ENCODE measurements at places on chromosomes 7 and 10. TPM values are rescaled to one million over a fixed set of nuclear protein-coding genes. Genes with fewer than 3 reads are reported as not detected.

Gene CALD1
- total RNA-seq: 1,046 TPM

Gene UPK3BL1
- 19.6 TPM for total RNA-seq

Gene CCDC172
- total RNA-seq: not detected

Gene MTERF1
- total RNA-seq: 18.3 TPM

Gene ITGA8
- total RNA-seq: 9.4 TPM

GRCh38 chr7:18777314-18777713, 281.8 kb downstream of the HDAC9 start:
- no peak overlapping the region for H3K27ac ChIP-seq
- no peak overlapping the region for H3K4me3 ChIP-seq
- no peak for DNase-seq
- no peaks in the 10 kb centered on the region for H3K4me1 ChIP-seq
- no peaks in the 10 kb centered on the region for H3K36me3 ChIP-seq
- no peaks in the 10 kb centered on the region for H3K27me3 ChIP-seq

DNA sequence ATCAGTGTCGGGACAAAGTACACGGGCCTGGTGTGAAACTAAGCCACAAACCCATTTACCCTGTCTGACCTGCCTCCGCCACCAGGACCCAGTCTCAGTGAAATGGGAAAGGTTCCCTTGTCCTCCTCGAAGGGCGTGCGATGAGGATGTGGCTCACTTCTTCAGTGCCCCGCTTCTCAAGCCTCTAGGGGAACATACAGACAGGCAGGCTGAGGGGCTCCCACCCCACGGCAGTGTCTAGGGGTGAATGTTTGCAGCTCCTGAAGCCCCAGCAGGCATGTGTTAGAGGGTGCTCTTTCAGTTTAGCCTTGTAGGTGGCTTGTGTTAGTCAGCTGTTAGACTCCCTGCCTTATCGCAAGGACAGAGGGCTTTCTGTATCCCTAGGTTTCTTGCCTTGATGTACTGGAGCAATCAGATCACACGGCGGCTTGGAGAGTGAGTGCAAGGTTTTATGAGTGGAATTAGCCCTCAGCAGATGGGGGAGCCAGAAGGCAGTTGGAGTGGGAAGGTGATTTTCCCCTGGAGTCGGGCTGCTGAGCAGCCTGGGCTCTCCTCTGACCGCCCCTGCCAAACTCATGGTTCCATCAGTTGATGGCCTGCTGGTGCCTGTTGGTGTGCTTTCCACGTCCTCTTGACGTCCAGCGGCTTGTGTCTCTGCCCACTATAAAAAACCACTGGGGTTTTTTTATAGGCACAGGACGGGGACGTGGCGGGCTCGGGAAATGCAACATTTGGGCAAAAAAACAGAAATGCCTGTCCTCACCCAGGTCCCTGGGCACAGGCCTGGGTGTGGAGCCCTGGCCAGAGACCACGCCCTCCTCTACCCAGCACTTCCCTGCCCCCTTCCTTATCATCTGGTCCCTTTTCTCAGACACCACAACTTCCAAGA, 759 bp downstream of the NUDT1 start:
- no peaks in the 10 kb centered on the region for H3K36me3 ChIP-seq
- no peak for DNase-seq
- no peaks in the 10 kb centered on the region for H3K27me3 ChIP-seq
- H3K4me3 ChIP-seq: peak overlapping the region; percentile 74

DNA sequence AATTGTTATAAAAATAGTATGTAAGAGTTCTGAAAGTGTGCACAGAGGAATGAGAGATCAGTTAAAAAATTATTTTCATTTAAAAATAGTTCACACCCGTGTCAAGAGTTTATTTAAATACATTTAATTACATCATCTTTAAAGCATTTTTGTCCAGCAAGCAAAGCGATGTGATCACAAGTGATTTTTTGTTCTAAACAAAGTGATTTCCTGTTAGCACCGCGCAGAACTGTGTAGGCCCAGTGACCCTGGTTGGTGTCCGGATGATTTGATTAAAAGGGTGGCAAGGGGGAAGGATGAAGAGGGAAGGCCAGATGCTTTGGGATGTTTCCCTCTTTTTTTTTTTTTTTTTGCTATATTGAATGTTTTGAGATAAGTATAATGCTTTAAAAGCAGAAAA, 227.8 kb upstream of the PITRM1 start:
- no peak for DNase-seq
- H3K36me3 ChIP-seq: no peaks in the 10 kb centered on the region
- H3K4me3 ChIP-seq: no peak overlapping the region
- H3K27ac ChIP-seq: no peak overlapping the region
- H3K27me3 ChIP-seq: no peaks in the 10 kb centered on the region

DNA sequence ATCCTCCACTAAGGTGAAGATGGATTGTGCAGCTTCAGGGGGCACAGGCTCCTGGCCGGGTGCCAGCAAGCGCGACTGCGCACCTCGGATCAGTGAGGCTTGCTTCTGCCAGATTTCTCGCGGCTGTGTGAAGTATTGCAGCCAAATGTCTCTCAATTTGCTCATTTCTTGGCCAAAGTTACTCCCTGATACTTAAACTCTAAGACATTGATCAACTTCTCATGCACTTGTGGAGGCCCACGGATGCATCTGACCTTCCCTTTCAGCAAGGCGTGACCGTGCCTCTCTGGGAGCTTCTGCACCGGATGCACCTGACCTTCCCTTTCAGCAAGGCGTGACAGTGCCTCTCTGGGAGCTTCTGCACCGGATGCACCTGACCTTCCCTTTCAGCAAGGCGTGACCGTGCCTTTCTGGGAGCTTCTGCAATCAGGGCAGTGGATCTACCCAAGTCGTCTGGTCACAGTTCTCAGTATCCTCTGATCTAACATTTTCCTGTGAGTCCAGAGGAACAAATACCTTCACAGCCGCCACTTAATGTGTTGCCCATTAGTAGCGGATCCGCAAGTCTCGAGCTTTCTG, 248.3 kb downstream of the ADARB2 start:
- no peaks in the 10 kb centered on the region for H3K4me1 ChIP-seq
- H3K36me3 ChIP-seq: no peaks in the 10 kb centered on the region
- H3K27ac ChIP-seq: no peak overlapping the region
- H3K27me3 ChIP-seq: no peaks in the 10 kb centered on the region
- no peak overlapping the region for H3K4me3 ChIP-seq

DNA sequence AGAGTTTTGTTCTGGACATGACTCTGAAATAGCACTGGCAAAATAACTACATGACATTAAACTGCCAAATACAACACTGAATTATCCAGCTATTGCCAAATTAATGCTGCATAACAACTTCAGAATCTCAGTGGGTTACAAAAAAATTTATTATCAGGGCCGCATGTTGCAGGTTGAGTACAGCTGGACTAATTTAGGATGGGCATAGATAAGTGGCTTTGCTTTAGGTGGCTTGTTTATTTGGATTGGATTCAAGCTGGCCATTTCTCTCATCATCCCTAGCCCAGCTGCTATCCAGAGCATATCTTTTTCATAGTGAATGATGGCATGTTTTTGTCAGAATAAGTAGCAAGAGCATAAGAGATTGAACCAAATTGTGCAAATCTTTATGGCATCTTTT, 1277.1 kb downstream of the REEP3 start:
- H3K27me3 ChIP-seq: no peaks in the 10 kb centered on the region
- H3K27ac ChIP-seq: no peak overlapping the region
- no peaks in the 10 kb centered on the region for H3K36me3 ChIP-seq
- H3K4me1 ChIP-seq: no peaks in the 10 kb centered on the region
- no peak for DNase-seq

DNA sequence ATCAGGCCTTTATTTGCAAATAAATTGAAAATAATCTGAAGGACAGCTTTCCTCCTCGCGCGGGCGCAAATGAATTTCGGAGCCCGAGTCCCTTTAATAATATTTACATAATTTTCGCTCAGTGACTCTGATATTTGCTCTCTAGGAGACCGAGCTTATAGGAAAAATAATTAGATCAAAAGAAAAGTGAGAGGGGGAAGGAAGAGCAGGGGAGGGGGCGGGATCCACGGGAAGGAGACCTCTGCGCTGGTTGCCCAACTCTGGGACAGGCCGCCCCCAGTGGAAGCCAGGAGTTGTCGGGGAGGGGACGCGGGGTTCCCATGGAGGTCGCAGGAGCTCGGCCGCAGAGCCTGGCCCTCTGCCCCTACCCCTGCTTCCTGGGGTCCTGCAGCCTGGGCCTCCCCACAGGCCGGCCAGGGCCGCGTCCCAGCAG, 5.8 kb downstream of the UNCX start:
- DNase-seq: no peak
- no peak overlapping the region for H3K27ac ChIP-seq
- H3K4me1 ChIP-seq: no peaks in the 10 kb centered on the region
- H3K27me3 ChIP-seq: peaks cover 80% of the 10 kb centered on the region
- no peak overlapping the region for H3K4me3 ChIP-seq

DNA sequence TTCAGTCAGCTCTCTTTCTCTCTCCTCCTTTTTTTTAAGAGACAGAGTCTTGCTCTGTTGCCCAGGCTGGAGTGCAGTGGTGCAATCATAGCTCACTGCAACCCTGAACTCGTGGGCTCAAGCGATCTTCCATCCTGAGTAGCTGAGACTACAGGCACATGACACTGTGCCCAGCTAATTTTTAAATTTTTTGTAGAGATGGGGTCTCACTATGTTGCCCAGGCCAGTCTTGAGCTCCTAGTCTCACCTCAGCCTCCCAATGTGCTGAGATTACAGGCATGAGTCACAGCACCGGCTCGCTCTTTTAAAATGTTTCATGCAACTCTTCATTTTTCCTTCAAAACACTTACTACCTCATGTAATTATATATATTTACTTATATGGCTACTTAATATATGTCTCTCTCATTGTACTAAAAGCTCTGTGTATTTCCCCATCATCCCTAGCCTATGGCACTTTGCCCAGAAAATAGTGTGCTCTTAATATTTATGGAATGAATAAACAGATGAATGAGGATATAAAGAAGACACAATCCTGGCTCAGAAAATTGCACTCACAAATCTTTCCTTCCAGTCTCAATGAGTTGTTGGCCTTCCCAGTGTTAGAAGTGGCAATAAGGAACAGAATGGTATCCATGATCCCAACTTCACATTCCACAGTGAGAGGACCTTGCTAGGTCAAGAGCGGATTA, 33.9 kb downstream of the EBLN1 start:
- no peak for DNase-seq
- no peak overlapping the region for H3K27ac ChIP-seq
- no peaks in the 10 kb centered on the region for H3K36me3 ChIP-seq
- H3K4me3 ChIP-seq: no peak overlapping the region
- no peaks in the 10 kb centered on the region for H3K27me3 ChIP-seq

DNA sequence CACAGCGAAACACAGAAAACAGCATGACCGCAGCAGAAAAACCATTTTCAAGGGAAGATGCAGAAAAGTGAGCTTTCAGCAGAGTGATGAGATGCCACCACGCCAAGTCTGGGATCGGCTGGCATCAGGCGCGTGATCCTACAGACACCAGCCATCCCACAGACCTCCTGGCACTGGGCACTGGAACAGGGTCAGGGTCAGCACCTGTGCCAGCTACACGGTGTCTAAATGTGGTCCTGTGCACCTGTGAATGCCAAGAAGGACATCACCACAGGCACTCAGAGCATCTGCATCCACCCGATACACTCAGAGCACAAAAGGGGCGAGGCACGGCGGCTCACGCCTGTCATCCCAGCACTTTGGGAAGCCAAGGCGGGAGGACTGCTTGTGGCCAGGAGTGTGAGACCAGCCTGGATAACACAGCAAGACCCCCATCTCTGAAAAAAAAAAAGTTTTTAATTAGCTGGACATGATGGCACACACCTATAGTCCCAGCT, 31.5 kb downstream of the STK32C start:
- no peak overlapping the region for H3K4me3 ChIP-seq
- H3K27me3 ChIP-seq: no peaks in the 10 kb centered on the region
- no peaks in the 10 kb centered on the region for H3K36me3 ChIP-seq

DNA sequence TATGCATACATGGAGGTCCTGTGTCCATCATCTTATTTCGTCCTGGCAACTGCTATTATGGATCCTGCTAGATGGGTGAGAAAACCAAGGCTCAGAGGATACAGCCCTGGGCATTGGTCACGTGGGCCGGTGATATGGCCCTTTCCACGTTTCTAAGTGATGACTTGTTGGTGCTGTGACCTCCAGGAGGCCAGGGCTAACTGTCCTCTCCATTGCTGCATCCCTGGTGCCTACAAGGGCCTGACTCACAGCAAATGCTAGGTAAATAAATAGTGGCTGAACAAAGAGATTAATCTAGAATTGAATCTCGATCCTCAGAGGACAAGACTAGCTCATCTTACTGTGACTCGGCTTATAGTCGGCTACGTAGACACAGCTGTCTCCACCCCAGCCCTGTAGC, 78.6 kb downstream of the FAM53B start:
- no peak overlapping the region for H3K27ac ChIP-seq
- H3K4me3 ChIP-seq: no peak overlapping the region
- H3K27me3 ChIP-seq: no peaks in the 10 kb centered on the region
- no peaks in the 10 kb centered on the region for H3K36me3 ChIP-seq
- H3K4me1 ChIP-seq: peaks cover 3% of the 10 kb centered on the region

DNA sequence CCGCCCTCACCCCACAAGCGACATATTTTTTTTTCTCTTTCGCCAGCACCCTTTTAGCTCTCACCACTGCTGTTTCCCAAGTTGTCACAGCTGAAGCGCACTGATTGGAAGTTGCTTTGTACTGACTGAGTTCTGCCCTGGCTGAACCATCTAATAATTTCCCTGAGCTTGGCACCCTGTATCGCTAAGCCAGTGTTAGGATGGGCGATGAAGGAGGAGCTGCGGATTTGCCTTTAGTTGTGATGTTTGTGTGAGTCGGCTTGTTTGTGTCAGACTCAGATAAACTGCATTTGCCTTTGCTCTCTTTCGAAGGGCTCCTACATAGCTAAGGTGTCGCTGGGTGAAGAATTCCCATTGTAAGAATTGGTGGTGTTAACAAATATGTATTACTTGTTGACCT, 1.3 kb upstream of the ATXN7L1 start:
- no peaks in the 10 kb centered on the region for H3K27me3 ChIP-seq
- no peak for DNase-seq
- H3K4me1 ChIP-seq: no peaks in the 10 kb centered on the region
- H3K36me3 ChIP-seq: no peaks in the 10 kb centered on the region
- H3K27ac ChIP-seq: no peak overlapping the region
- H3K4me3 ChIP-seq: no peak overlapping the region

- no peak overlapping the region for H3K27ac ChIP-seq
- DNase-seq: no peak
- H3K36me3 ChIP-seq: no peaks in the 10 kb centered on the region
- H3K4me1 ChIP-seq: no peaks in the 10 kb centered on the region
These were observed 127.5 kb downstream of the TES start for GRCh38 chr7:116337800-116338199.

- H3K4me3 ChIP-seq: no peak overlapping the region
- no peaks in the 10 kb centered on the region for H3K27me3 ChIP-seq
- no peak for DNase-seq
- H3K4me1 ChIP-seq: no peaks in the 10 kb centered on the region
These were observed 79.3 kb downstream of the CSTF2T start for GRCh38 chr10:51620131-51620530.

GRCh38 chr10:4247379-4247778, 462.4 kb upstream of the KLF6 start:
- H3K36me3 ChIP-seq: no peaks in the 10 kb centered on the region
- DNase-seq: no peak
- H3K4me3 ChIP-seq: no peak overlapping the region

GRCh38 chr7:131174855-131175254, 152.8 kb upstream of the MKLN1 start:
- no peaks in the 10 kb centered on the region for H3K27me3 ChIP-seq
- DNase-seq: no peak
- H3K4me1 ChIP-seq: no peaks in the 10 kb centered on the region
- no peak overlapping the region for H3K27ac ChIP-seq
- H3K4me3 ChIP-seq: no peak overlapping the region

- DNase-seq: no peak
- no peaks in the 10 kb centered on the region for H3K4me1 ChIP-seq
- peak overlapping the region; percentile 86 for H3K4me3 ChIP-seq
- H3K27ac ChIP-seq: peak overlapping the region; percentile 99
These were observed 1.3 kb downstream of the FAS start for GRCh38 chr10:88991899-88992320.

GRCh38 chr7:26667514-26668133, 196.8 kb downstream of the SKAP2 start:
- no peaks in the 10 kb centered on the region for H3K27me3 ChIP-seq
- no peak overlapping the region for H3K4me3 ChIP-seq

Measured in uterus (tissue), 4 donors.